ENCODE measurements at places on chromosomes 16 and 17.

DNA sequence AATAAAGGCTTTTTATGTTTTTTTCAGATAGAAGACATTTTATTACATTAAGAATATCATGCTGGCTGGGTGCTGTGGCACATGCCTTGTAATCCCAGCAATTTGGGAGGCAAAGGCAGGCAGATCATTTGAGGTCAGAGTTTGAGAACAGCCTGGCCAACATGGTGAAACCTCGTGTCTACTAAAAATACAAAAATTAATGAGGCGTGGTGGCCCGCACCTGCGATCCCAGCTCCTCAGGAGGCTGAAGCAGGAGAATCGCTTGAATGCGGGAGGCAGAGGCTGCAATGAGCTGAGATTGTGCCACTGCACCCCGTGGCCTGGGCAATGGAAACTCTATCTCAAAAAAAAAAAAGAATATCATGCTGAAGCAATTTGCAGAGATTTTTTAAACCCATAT lies 29.1 kb upstream of the HAPSTR1 start:
- H3K27me3 ChIP-seq, result no peaks in the 10 kb centered on the region
- peaks cover 8% of the 10 kb centered on the region for H3K4me1 ChIP-seq
- DNase-seq, result no peak
- H3K27ac ChIP-seq, result no peak overlapping the region
- no peaks in the 10 kb centered on the region for H3K36me3 ChIP-seq

- peak overlapping the region; percentile 93 for H3K27ac ChIP-seq
- DNase-seq, result peak; percentile 56
- no peak overlapping the region for H3K4me3 ChIP-seq
- no peaks in the 10 kb centered on the region for H3K36me3 ChIP-seq
- H3K27me3 ChIP-seq, result no peaks in the 10 kb centered on the region
Observed at GRCh38 chr17:82217120-82217529, 4.5 kb upstream of the CCDC57 start.

GRCh38 chr17:6936370-6937028 lies 59.4 kb upstream of the ALOX12 start:
- H3K4me3 ChIP-seq, result peak overlapping the region; percentile 39
- no peak for DNase-seq
- no peaks in the 10 kb centered on the region for H3K4me1 ChIP-seq
- no peaks in the 10 kb centered on the region for H3K27me3 ChIP-seq
- peak overlapping the region; percentile 52 for H3K27ac ChIP-seq

GRCh38 chr16:88654363-88655052 lies 3.7 kb upstream of the CYBA start:
- no peaks in the 10 kb centered on the region for H3K27me3 ChIP-seq
- no peak overlapping the region for H3K4me3 ChIP-seq
- no peak for DNase-seq
- H3K36me3 ChIP-seq, result peaks cover 58% of the 10 kb centered on the region

- DNase-seq, result no peak
- peaks cover 40% of the 10 kb centered on the region for H3K27me3 ChIP-seq
- H3K27ac ChIP-seq, result no peak overlapping the region
- H3K4me3 ChIP-seq, result peak overlapping the region; percentile 42
- peaks cover 32% of the 10 kb centered on the region for H3K4me1 ChIP-seq
Observed at GRCh38 chr17:37746617-37747016, 1.8 kb upstream of the HNF1B start.

DNA sequence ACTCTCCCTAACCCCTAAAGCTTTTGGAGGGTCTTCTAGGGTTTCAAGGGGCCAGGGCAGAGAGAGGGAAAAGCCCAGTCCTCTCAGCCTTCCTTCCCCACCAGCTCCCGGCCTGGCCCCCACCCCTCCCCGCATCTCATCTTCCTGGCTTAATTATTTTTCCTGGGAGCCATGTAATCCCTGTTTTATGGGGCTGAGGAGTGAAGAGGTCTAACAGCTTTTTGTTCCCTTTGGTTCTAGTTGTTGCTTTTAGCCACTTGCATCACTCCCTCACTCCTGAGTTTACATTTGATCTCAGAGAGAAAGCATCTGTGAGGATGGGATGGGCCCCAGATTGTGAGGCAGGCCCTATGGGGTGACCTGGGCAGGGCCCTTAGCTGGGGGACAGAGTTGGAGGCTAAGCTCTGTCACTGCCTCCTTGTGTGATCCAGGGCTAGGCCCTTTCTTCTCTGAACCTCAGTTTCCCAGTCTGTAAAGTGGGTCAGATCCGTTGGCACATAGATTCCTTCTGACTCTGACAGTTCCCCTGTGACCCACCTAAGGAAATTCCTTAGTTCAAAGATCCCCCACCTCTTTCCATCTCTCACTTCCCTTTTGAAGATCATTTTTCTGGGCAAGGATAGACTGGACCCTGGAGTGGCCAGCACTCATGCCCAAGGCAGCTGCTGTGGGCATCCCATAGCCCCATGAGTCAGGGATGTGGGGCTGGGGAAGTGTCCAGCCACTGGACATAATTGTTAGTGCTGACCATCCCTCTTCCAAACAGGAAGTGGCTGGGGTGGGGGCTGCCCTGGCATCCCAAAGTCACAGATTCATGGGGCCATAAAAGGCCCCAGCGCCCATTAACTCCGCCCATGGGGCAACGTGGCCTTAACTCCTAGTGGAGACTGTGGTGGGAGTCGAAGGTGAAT lies 20.1 kb downstream of the UNC119 start:
- no peaks in the 10 kb centered on the region for H3K36me3 ChIP-seq
- no peak for DNase-seq
- H3K4me1 ChIP-seq, result peaks cover 6% of the 10 kb centered on the region
- no peak overlapping the region for H3K27ac ChIP-seq
- H3K4me3 ChIP-seq, result no peak overlapping the region

- no peak for DNase-seq
- H3K4me1 ChIP-seq, result no peaks in the 10 kb centered on the region
- H3K4me3 ChIP-seq, result no peak overlapping the region
- H3K36me3 ChIP-seq, result no peaks in the 10 kb centered on the region
Observed at GRCh38 chr17:70668276-70668937, 499.1 kb downstream of the KCNJ2 start.

DNA sequence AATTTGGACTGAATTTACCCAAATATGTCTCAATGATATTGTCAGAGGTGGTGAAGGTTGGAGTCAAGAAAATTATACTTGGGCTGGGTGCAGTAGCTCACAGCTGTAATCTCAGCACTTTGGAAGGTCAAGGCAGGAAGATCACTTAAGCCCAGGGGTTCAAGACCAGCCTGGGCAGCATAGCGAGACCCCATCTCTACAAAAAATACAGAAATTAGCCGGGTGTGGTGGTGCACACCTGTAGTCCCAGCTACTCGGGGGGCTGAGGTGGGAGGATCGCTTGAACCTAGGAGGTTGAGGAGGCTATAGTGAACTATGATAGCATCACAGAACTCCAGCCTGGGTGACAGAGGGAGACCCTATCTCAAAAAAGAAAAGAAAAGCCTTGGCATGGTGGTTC lies 40.9 kb downstream of the LAT start:
- H3K27ac ChIP-seq, result no peak overlapping the region
- H3K4me1 ChIP-seq, result no peaks in the 10 kb centered on the region
- H3K36me3 ChIP-seq, result no peaks in the 10 kb centered on the region
- H3K4me3 ChIP-seq, result no peak overlapping the region
- no peak for DNase-seq
- H3K27me3 ChIP-seq, result no peaks in the 10 kb centered on the region

DNA sequence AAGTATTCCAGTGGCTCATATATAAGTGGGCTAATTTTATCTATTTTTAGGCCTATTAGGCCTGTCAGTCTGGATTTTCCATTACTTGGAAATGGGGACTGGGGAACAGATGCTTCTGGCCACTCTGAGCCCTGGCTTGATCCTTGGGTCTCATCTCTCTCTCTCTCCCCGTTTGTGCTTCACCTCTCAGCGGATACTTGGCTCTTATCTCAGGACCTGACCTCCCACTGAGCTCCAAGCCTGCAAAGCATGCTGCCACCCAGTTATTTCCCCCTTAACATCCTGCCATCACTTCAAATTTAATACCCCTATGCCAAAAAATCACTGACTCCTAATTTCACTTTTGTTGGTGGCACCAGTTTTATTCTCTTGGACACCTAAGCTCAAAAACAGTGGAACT lies 4.2 kb downstream of the ZNF843 start:
- H3K27ac ChIP-seq, result no peak overlapping the region
- H3K27me3 ChIP-seq, result no peaks in the 10 kb centered on the region
- H3K36me3 ChIP-seq, result no peaks in the 10 kb centered on the region
- peaks cover 3% of the 10 kb centered on the region for H3K4me1 ChIP-seq

DNA sequence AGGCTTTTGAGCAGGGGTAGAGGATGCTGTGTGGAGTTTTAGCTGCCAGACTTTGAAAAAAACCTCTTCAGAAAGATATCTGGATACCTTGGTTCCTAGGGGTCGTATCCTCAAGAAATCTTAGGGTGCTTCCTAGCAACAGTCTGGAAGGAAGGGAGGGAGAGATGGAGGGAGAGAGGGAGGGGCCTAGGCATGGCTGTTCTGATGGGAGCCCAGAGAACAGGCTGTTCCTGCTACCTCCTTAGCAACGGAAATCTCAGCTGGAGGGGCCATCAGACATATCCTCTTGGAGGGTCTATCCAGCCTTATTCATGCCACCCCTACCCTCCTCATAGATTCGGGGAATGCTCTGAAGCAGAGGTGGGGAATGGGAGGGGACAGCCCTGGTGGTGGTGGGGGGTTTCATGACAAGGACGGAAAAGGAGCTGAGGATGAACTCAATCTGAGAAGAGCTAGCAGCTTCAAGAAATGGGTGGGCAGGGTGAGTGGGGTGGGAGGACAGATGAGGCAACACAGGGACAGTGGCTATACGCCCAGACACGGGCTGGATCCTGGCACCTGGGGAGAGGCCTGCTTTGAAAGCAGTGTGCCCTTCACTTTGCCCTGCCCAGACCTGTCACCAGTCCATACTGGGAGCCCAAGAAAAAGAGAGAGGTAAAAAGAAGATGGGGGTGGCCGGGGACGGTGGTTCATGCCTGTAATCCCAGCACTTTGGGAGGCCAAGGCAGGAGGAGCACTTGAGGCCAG lies 2.9 kb upstream of the THRA start:
- H3K36me3 ChIP-seq, result no peaks in the 10 kb centered on the region
- H3K4me1 ChIP-seq, result peaks cover 32% of the 10 kb centered on the region
- H3K27me3 ChIP-seq, result no peaks in the 10 kb centered on the region
- DNase-seq, result no peak

- no peaks in the 10 kb centered on the region for H3K4me1 ChIP-seq
- H3K36me3 ChIP-seq, result no peaks in the 10 kb centered on the region
- peak; percentile 78 for DNase-seq
- H3K27ac ChIP-seq, result no peak overlapping the region
- H3K27me3 ChIP-seq, result no peaks in the 10 kb centered on the region
Observed at GRCh38 chr17:20896153-20896649, 146.6 kb downstream of the USP22 start.

DNA sequence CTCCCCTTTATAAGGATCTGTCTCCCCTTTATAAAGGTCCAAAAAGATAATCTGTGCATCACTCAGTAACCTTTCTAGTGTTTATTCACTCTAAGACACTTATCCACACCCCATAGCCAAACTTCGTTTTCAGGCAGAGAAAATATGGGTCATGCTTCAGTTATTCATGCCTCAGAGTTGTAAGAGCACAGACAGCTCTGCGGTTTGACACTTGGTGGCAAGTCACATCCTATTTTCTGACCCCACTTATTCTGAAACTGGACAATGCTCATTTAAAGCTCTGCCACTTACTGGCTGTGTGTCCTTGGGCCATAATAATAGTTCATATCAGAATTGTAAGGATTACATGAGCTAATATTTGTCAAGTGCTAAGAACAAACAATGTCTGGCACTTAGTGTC lies 2.0 kb upstream of the KRTAP2-1 start:
- DNase-seq, result no peak
- no peak overlapping the region for H3K27ac ChIP-seq
- H3K36me3 ChIP-seq, result no peaks in the 10 kb centered on the region
- no peak overlapping the region for H3K4me3 ChIP-seq
- H3K27me3 ChIP-seq, result no peaks in the 10 kb centered on the region

GRCh38 chr16:3282103-3282729 lies 1.1 kb upstream of the ZNF263 start:
- peak overlapping the region; percentile 98 for H3K27ac ChIP-seq
- no peak for DNase-seq
- H3K4me3 ChIP-seq, result peak overlapping the region; percentile 88
- H3K27me3 ChIP-seq, result no peaks in the 10 kb centered on the region

DNA sequence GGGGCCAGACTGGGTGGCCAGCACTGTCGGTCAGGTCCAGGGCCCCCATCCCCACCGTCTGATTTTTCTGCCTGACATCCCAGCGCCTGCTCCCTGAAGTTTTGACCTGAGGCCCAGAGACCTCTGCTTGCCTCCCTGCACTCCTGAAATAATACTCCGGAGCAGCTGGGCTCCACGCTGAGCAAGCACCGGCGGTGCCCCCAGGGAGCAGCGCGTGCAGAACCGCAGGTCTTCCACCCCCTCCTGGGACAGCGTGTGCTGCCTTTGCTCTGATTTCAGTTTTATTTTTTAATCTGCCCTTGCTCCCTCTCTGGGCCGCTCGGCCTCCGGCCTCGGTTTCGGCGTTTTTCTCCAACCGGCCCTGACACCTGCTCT lies 132.4 kb upstream of the GSE1 start:
- H3K27ac ChIP-seq, result no peak overlapping the region
- H3K27me3 ChIP-seq, result no peaks in the 10 kb centered on the region
- no peaks in the 10 kb centered on the region for H3K36me3 ChIP-seq
- H3K4me3 ChIP-seq, result no peak overlapping the region

- no peak overlapping the region for H3K4me3 ChIP-seq
- no peaks in the 10 kb centered on the region for H3K27me3 ChIP-seq
- H3K27ac ChIP-seq, result peak overlapping the region; percentile 38
- peaks cover 7% of the 10 kb centered on the region for H3K4me1 ChIP-seq
- peaks cover 11% of the 10 kb centered on the region for H3K36me3 ChIP-seq
- no peak for DNase-seq
Observed at GRCh38 chr16:50338371-50339231, 30.2 kb downstream of the BRD7 start.

- no peaks in the 10 kb centered on the region for H3K36me3 ChIP-seq
- DNase-seq, result no peak
- no peak overlapping the region for H3K4me3 ChIP-seq
- peaks cover 2% of the 10 kb centered on the region for H3K4me1 ChIP-seq
- H3K27me3 ChIP-seq, result no peaks in the 10 kb centered on the region
Observed at GRCh38 chr16:53913099-53913870, 209.3 kb downstream of the FTO start.

- H3K27ac ChIP-seq, result no peak overlapping the region
- H3K27me3 ChIP-seq, result no peaks in the 10 kb centered on the region
- no peaks in the 10 kb centered on the region for H3K36me3 ChIP-seq
Observed at GRCh38 chr16:56311208-56312027, 113.9 kb downstream of the AMFR start.

Data from upper lobe of left lung (tissue), 6 donors.